Femur (tissue), 1 donor: ENCODE measurements at places on chromosomes 3 and 15.

- DNase-seq, result no peak
These were observed 395.2 kb upstream of the AZI2 start for GRCh38 chr3:28743831-28744230.

- no peak for DNase-seq
These were observed 15.5 kb upstream of the MAP3K13 start for GRCh38 chr3:185347399-185347798.

DNA sequence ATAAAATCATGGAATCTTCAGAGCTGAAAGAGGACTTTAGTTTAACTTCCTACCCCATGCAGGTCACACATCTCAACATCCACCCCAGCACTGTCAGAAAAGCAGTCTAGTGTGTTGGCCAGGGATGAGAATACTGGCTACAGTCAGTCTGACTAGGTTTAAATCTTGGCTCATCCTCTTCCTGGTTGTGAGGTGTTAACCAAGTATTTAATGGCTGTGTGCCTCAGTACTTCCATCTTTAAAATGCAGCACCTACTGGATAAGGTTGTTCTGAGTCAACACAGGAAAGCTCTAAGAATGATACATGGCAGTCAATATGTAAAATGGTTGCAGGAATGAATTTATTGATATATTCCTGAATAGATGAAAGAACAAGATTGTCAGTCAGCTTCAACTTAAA, 3.1 kb downstream of the CFAP44 start:
- DNase-seq, result no peak

- DNase-seq, result no peak
These were observed 61.6 kb downstream of the SHQ1 start for GRCh38 chr3:72786668-72787067.

DNA sequence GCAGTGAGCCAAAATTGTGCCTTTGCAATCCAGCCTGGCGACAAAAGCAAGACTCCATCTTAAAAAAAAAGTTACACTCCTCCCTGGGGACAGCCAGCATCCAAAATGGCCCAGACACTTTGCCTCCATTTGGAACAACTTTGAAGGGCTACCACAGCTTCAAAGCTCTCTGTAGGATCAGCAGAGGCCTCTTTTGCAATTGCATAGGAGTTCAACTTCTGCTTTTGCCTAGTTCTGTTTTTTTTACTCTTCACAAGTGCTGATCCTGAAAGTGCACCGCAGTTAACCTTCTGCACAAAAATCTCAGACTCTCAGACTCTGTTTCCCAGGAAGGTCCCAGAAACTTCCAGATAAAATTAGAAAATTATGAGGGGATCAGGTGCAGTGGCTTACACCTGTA, 25.2 kb upstream of the SLC4A7 start:
- DNase-seq, result no peak

- no peak for DNase-seq
These were observed 16.6 kb upstream of the UBP1 start for GRCh38 chr3:33456756-33457155.

DNA sequence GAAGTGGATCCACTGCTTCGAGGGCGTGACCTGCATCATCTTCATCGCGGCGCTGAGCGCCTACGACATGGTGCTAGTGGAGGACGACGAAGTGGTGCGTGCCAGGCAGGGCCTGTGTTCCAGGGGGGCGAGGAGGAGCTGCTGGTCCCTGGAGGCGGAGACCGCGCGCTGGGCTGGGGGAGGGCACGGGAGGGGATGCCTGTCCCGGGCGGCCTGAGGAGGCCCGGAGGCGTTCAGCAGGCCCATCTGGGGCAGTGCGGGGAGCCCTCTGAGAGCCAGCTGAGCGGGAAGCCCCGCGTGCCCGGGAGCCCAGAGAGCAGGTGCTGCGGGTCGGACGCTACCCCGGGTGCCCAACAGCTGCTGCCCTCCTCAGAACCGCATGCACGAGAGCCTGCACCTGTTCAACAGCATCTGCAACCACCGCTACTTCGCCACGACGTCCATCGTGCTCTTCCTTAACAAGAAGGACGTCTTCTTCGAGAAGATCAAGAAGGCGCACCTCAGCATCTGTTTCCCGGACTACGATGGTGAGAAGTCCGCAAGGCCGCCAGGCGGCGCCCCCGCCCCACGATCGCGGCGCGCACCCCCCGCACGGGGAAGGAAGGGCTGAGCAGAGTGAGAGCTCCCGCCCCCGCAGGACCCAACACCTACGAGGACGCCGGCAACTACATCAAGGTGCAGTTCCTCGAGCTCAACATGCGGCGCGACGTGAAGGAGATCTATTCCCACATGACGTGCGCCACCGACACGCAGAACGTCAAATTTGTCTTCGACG, 2.9 kb downstream of the GNAT1 start:
- peak; percentile 84 for DNase-seq

GRCh38 chr3:39592311-39593050, 125.0 kb downstream of the MOBP start:
- DNase-seq, result no peak

GRCh38 chr3:106703524-106703923, 673.7 kb upstream of the CCDC54 start:
- no peak for DNase-seq

GRCh38 chr3:162103808-162104207, 607.2 kb downstream of the OTOL1 start:
- no peak for DNase-seq

GRCh38 chr3:160812304-160812703, 56.3 kb downstream of the PPM1L start:
- no peak for DNase-seq

- no peak for DNase-seq
These were observed 465.9 kb upstream of the DPPA4 start for GRCh38 chr3:109803274-109803673.

GRCh38 chr3:123068601-123069381, 2.0 kb downstream of the PDIA5 start:
- no peak for DNase-seq

- no peak for DNase-seq
These were observed 23.0 kb downstream of the CRYGS start for GRCh38 chr3:186520957-186521842.

DNA sequence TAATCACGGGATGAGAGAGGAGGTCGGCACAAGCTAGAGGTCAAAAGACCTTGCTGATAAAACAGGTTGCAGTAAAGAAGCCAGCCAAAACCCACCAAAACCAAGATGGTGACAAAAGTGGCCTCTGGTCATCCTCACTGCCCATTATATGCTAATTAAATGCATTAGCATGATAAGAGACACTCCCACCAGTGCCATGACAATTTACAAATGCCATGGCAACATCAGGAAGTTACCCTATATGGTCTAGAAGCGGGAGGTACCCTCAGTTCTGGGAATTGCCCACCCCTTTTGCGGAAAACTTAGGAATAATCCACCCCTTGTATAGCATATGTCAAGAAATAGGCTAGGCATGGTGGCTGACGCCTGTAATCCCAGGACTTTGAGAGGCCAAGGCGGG, 4.3 kb upstream of the ULK4 start:
- DNase-seq, result no peak

GRCh38 chr3:125154110-125154509, 58.4 kb downstream of the SLC12A8 start:
- no peak for DNase-seq

GRCh38 chr3:44077267-44077666, 164.4 kb upstream of the TOPAZ1 start:
- DNase-seq, result no peak

- no peak for DNase-seq
These were observed 301.7 kb upstream of the ATP11B start for GRCh38 chr3:182491577-182491976.

GRCh38 chr3:25558796-25559195, 105.9 kb downstream of the TOP2B start:
- DNase-seq, result no peak

DNA sequence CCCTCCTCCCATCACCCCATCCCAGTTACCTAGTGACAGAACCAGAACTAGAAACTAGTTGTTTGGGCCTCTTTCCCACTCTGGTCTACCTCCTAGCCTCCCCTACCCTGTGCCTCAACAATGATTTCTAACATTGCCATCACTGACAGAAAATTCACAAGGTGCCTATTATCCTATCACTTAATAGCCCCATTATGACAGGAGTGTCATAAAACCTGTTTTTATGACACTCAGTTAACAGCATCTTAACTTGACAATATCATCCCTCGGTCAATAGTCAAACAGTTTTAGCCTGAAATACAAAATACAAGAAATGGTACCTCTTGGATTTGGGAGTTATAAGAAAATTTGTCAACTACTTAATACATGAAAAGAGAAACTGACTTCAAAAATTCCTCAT, 46.5 kb downstream of the ULK4 start:
- DNase-seq, result no peak

GRCh38 chr3:127233371-127233770, 40.4 kb downstream of the PRR23E start:
- no peak for DNase-seq

DNA sequence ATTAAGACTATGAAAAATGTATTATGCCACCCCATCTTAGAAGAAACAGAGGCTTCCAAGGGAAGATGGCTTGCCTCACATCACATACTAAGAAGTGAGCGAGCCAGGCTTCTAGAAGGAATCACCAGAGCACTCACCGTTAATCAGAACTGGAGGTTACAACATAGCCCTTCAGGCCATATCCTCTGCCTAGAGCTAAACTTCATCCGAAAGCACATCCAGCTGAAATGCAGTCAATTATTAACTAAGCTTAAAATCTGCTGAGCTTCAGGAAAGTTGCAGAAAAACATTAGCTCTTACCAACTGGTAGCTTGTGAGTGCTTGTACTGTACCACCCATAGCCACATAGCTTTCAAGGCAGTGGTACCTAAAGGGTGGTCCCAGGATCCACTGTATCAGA, 483.2 kb downstream of the TBL1XR1 start:
- DNase-seq, result no peak

GRCh38 chr15:72856549-72857040, 73.0 kb upstream of the ADPGK start:
- no peak for DNase-seq
